ENCODE measurements at places on chromosomes 1 and 21. TPM values are rescaled to one million over a fixed set of nuclear protein-coding genes. Genes with fewer than 3 reads are reported as not detected.

DNA sequence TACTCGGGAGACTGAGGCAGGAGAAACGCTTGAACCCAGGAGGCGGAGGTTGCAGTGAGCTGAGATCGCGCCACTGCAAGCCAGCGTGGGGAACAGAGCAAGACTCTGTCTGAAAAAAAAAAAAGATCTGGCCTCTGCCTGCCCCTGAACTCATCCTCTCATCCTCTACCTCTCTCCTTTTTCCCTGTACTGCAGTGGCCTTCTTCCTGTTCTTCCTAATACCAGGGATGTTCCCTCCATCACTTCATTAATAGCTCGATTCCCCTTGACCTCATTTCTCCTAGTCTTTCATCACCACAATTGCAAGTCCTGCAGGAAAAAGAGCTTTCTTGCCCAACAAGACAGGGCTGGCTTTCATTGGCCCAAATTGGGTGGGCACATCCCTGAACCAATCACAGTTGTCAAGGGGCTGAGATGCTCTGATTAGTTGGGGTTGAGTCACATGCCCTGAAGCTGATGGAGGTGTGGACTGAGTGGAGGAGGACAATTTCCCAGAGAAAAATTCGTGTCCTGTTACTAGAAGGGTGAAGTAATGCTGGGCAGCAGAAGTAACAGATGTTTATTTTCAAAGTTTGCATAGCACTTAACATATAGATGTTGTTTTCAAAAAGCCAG is 86.8 kb upstream of the PUM1 start:
- no peak for DNase-seq

DNA sequence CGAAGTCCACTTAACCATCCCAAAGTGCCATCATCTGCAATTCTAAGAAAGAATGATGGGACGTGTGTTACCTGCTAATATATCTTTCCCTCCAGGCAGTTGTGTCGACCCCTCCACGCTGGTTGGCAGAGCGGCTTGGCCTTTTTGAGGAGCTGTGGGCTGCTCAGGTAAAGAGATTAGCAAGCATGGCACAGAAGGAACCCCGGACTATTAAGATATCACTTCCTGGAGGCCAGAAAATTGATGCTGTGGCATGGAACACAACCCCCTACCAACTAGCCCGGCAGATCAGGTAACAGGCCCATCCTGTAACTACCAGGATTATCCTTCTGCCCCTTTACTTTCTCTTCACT is 520 bp downstream of the TARS2 start:
- DNase-seq, result peak; percentile 55

GRCh38 chr1:7621334-7622219 is 149.5 kb upstream of the VAMP3 start:
- DNase-seq, result peak; percentile 64

DNA sequence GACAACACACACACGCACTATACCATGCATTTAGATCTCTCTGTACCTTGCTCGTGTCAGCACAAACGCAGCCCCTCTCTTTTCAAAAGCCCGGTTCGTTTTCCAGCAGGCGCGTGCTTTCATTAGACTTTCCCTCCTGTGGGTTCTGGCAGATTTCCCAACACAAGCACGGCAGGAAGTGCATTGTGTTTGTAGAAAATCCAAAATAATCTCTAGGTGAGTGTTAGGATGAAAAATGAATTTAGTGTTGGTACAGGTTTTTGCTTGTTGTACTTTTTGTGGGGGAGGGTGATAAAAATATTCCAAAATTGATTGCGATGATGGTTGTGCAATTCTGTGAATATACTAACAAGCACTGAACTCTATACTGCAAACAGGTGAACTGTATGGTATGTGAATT is 54.1 kb upstream of the POFUT2 start:
- no peak for DNase-seq

GRCh38 chr21:38766987-38767722 is 38.6 kb upstream of the ETS2 start:
- no peak for DNase-seq

GRCh38 chr1:182707122-182707521 is 22.7 kb upstream of the RGS8 start:
- no peak for DNase-seq

GRCh38 chr1:201295346-201295745 is 12.0 kb downstream of the PKP1 start:
- DNase-seq, result no peak

DNA sequence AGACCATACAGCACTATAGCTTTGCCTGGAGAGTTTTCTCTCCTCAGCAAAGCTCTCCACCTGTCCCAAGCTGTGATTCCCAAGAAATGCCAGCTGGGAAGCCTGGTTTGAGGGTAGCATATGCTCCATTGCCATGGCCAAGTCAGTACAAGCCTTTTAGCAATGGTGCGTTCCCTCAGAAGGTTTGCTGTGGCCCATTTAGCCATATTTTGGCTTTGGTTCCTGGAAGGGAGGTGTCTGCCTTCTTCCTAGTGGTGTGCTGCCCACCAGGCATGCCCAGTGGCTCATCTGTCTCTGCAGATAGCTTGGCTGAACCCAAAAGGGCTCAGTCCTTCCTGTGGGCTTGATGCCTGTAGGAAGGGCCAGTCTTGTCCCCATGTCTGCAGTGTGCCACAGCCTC is 32.4 kb downstream of the GALNT2 start:
- no peak for DNase-seq

- no peak for DNase-seq
Observed at GRCh38 chr1:32811265-32811664, 5.9 kb downstream of the YARS1 start.

DNA sequence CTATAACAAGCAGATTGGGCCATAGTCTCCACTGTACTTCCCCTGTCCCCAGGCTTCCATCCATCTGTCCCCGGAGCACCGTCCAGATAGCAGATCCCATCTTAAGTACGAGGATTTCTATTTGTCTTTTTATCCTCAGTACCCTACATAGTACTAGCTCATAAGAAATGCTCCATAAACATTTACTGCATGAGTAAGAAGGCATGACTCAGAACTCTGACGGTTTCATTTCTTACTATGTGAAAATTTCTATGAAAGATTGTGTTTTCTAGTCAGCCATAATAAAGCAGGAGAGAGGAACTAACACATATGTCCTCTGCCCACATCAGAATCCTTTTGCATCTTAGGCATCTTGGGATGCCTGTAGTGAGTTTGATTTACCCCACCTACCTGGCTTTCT is 49.5 kb downstream of the CHD1L start:
- DNase-seq, result no peak

GRCh38 chr1:231724876-231725647 is 98.5 kb downstream of the DISC1 start:
- DNase-seq, result no peak

GRCh38 chr1:199815947-199816346 is 211.6 kb upstream of the NR5A2 start:
- DNase-seq, result no peak

DNA sequence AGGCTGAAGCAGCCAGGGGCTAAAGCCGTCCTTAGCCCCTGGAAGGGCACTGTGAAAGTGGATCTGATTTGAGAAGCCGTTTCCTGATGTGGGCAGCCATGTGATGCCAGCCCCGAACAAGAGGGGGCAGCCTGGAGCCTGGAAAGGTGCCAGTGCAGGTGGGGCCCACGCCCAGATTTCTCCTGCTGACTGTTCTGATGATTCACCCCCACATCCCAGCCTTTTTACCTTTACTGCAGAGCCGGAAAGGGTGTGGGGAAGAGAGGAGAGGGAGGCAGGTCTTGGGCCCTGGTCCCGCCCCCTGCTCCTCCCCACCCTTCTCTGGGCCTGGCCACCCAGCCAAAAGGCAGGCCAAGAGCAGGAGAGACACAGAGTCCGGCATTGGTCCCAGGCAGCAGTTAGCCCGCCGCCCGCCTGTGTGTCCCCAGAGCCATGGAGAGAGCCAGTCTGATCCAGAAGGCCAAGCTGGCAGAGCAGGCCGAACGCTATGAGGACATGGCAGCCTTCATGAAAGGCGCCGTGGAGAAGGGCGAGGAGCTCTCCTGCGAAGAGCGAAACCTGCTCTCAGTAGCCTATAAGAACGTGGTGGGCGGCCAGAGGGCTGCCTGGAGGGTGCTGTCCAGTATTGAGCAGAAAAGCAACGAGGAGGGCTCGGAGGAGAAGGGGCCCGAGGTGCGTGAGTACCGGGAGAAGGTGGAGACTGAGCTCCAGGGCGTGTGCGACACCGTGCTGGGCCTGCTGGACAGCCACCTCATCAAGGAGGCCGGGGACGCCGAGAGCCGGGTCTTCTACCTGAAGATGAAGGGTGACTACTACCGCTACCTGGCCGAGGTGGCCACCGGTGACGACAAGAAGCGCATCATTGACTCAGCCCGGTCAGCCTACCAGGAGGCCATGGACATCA is at the start of gene SFN:
Gene SFN, plus strand, starts transcription at position 369 of the 904 bp plus-strand sequence. Its CDS starts 64 bp downstream, at position 433.
- DNase-seq, result peak; percentile 85

GRCh38 chr1:185297982-185298381 is 19.1 kb downstream of the IVNS1ABP start:
- DNase-seq, result no peak

DNA sequence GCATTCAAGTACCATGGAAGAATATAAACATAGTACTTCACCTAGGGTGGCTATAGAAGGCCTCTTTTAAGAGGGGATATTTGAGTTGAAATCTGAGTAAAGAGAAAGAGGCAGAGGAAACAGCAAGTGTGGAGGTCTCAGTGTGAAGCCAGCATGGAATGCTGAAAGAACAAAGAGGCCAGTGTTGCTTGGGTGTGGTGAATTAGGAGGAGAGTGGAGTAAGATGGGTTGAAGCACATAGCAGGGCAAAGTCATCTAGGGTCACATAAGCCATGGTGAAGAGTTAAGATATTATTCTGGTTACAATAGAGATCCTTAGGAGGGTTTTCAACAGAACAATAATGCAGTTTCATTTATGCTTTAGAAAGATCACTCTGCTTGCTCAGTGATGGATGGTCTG is 37.5 kb downstream of the C1orf141 start:
- DNase-seq, result no peak

GRCh38 chr1:22838965-22839364 is 128.3 kb downstream of the EPHB2 start:
- DNase-seq, result peak; percentile 5

GRCh38 chr1:183654706-183655105 is 1.6 kb upstream of the APOBEC4 start:
- no peak for DNase-seq

DNA sequence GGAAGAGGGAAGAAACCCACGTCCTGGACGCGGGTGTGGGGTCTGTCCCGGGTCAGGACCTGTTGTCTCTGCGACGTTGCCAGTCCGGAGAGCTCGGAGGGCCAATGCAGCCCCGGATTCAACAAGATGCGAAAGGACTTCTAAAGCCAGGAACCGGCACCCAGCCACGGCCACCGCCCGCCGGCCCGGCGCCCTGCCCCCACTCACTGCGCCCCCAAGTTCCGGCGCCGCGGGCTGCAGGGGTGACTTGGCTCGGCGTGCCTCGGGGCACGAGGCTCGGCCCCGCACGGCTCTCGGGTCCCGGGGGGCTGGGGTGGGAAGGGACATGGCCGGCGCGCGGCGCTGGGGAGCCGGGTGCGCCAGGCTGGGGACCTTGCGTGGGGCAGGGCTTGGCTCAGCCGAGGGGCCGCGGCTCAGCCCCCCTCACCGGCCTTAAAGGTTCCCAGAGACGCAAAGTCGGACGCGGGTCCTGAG is 51.8 kb upstream of the H6PD start:
- no peak for DNase-seq

DNA sequence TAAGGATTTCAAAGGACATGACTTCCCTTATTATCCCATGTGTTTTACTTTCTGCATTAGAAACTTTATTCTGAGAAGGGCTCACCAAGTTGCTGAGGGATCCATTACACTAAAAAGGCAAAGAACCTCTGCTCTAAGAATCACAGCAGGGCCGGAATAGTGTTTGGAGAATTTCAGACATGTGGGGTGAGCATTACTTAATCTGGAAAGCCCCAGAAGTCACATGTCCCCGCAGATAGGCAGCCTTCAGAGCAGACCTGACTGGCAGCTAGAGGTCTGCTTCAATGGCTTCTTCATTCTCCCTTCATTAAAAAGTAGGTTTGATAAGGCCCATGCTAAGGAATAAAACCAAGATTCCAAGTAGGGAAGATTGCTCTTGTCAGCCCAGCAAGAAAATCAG is 52.6 kb upstream of the RBM15 start:
- no peak for DNase-seq

DNA sequence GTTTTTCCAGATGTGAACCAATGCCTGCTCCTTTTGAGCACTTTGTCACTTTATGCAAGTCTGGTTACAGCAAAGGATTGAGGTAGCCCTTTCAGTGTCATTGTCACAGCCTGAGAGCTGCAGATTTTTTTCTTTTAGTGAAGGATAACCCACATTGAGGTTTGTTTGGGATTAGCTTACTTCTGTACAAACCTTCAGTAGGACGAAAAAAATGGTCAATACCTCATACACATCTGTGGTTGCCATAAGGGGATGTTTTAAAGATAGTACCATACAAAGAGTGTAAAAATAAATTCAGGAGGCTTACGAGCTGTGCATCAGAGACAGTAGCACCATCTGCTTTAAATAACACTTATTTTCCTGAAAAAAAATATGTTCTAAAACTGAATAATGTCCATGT is 566.0 kb downstream of the AJAP1 start:
- DNase-seq, result no peak

- DNase-seq, result no peak
Observed at GRCh38 chr1:47996060-47996405, 1.2 kb downstream of the TRABD2B start.

DNA sequence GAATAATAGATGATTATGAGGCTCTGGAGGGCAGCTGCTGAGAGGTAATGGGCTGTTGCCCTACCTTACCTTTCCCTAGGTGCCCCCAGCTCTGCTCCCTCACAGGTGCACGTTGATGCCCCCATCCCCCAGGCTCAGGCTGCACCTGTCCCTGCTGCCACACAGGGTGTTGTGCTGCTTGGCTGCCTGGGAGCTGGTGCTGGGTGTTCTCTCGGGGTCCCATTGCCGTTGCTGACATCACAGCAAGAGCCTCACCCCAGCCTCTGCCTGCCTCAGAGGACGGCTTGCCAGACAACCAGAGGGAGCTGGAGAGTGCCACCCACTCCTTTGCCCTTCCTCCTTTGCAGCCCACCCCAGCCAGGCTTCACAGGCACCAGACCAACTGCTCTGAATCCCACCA is 31.4 kb upstream of the DMBX1 start:
- DNase-seq, result no peak

CNKSR1 gene
- 0.32 TPM for total RNA-seq

TMEM82 gene
- total RNA-seq, result not detected

IGSF9 gene
- 0.10 TPM for total RNA-seq

TRABD2B gene
- total RNA-seq, result 10.5 TPM

TNFRSF18 gene
- total RNA-seq, result 0.93 TPM

CA14 gene
- not detected for total RNA-seq

NES gene
- total RNA-seq, result 142 TPM

FCGR1A gene
- 5.6 TPM for total RNA-seq

ACTA1 gene
- 6.8 TPM for total RNA-seq

L1TD1 gene
- total RNA-seq, result 0.09 TPM

TTC22 gene
- 0.05 TPM for total RNA-seq

KRTAP19-1 gene
- not detected for total RNA-seq

SLC30A10 gene
- not detected for total RNA-seq

OR2L5 gene
- total RNA-seq, result not detected

RAP1GAP gene
- 1.2 TPM for total RNA-seq
